ENCODE measurements at places on chromosomes 16 and 17.

DNA sequence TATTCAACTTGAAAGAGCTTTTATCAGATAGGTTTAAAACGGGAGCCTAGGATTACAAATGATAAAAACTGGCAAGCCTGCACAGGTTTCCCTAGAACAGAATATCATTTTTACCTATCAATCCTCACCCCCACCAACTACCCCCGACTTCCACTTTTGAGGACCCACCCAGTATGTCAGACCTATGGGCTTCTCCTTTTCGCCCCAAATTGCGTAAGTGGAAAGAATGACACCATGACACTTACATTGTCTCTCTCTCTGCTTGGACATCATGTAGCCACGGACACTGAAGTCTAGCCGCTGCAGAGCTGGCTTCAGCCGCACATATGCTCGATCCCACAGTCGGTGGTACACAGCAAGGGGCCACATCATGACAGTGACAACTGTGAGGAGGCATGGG lies 7.4 kb upstream of the PSMC3IP start:
- no peak for DNase-seq

DNA sequence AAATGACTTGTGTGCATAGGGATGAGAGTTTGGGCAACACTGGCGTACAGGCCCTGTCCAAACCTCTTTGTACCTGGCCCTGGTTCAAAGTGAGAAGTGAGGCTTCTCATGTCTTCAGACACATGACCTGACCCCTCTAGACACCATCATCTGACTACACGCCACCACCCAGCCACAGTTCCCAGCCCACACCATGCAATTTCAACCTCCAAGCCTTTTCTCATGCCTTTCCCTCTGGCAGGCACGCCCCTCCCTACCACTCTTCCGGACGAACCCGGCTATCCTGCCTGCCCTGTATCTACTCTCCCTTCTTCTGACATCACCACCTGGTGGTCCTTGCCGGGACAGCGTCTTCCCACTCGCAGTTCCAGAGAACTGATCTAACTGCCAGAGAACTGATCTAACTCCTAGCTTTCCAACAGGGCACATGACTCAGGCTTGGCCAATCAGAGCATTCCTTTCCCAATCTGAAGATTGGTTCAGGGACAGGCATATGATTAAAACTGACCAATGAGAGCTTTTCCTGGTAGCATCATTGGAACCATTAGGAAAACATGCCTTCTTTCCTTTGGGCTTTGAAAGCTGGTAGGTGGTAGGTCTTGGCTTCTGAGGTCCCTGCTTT lies 27.1 kb upstream of the IL21R start:
- peak; percentile 84 for DNase-seq

DNA sequence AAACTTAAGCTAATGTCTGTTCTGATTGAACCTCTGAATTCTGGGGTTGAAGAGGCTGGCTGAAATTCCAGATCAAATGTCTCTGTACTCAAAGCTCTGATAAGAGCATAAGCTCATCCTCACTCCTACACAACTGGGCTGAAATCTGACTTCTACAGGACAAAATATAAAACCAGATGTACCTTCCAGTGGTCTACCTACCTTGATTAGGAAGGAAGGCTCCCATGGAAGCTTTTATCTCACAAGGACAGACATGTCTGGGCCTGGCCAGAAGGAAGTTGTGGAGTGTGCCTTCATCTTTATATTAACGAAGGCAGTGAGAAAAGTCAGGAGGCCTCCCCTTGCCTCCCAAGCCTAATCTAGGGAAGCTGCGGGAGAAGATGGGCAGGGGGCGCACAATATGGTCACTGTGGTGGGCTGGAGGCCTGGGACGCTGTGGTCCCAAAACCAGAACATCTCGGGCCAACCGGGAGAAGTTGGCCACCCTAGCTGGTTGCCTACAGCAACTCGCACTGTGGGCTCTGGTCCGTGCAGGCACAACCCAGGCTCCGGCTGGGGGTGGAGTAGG lies 55.6 kb upstream of the LRRC37A3 start:
- DNase-seq, result peak; percentile 20

- DNase-seq, result no peak
Observed at GRCh38 chr16:50548125-50548908, at the start of gene NKD1. NKD1 (plus strand) TSS chr16:50548396; CDS start chr16:50548554, 158 bp downstream.

- no peak for DNase-seq
Observed at GRCh38 chr17:32331243-32332040, 10.5 kb downstream of the C17orf75 start.

DNA sequence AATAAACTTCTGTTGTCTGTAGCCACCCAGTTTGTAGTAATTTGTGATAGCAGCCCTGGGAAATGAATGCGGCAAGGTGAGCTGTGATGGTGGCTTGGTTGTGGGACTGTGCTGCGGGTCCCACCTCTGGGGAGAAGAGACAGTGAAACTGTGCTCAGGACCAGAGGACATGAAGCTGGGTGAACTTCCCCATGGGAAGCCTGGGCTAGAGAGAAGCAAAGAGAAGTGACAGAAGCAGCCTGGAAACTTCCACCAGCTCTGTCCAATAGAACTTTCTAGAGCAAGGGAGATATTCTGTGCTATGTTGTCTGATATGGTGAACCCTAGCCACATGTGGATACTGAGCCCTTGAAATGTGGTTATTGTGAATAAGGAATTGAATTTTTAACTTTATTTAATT lies 51.5 kb upstream of the EMP2 start:
- DNase-seq, result no peak
